Activated CD4-positive, alpha-beta T cell treated with anti-CD3 and anti-CD28 coated beads, Interleukin-2, amount 50 U/mL, for 4 hours (primary cell): ENCODE measurements at places on chromosomes 7 and 10.

DNA sequence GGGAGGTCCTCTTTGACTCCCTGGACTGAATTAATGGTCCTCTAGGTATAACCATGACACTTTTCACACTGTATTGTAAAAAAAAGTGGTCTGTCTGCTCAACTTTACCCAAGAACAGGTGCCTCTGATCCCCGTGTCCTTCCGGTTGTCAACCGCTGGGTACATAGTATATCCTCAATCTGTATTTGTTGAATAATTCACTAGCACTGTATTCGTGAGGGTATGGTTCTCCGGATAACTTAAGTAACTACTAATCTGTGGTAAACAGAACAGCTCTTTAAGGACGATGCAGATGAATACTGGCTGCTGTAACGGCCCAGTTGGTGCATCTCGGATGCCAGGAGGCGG is 472 bp upstream of the ADAM22 start:
- DNase-seq, result no peak

DNA sequence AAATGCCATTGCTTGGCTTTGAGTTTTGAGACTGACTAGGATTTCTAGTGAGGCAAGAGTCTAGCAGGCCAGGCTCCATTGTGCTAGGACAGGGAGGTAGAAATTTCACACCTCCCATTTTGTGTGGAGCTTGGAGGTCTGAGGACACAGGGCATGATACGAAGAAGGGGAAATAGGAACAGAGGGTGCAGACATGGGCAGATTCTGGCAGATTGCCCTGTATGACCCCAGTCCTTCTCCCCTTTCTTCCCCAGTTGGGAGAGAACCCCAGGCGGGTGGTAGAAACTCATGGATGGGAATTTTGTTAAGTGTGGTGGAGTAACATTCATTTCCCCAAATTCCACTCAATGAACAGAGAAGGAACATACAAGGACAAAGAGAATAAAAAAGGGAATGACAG is 54.4 kb downstream of the RAMP3 start:
- no peak for DNase-seq

DNA sequence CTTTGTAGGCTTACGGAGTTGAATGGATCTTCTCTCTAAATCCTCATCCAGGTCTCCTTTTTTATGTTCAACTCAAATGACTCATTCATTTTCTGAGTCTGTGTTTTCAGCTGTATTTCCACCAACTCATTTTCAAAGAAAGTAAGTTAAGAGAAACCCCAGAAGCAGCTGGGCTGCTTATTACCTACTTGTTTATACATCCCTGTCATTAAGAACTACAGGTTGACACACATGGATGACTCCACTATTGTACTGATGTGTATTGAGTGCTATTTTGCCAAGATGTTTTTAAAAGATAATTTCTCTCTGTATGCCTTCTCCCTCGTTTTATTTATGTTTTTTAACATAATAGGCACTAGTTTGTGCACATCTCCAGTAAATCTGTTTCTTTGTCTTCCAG is 41.9 kb downstream of the DGKI start:
- no peak for DNase-seq

DNA sequence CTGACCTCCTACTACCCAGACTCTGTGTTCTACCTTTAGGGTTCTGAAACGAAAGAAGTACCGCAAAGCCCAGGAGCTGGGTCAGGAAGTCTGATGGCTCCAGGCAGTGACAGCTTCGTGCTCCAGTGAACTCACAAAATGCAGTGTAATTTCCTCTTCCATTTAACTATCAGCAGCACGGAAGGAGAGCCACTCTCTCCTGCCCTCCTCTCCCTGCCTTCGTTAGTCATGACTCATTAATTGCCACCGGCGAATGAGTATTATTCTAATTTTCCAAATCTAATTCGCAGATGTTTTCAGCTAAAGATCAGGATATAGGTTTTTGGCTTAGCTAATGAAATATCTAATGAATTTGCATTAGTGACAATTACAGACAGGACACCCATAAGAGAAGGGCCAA is 1262.0 kb downstream of the TYW1 start:
- DNase-seq, result no peak

GRCh38 chr10:43255634-43256431 is 11.0 kb downstream of the RASGEF1A start:
- no peak for DNase-seq

GRCh38 chr7:32330602-32331001 is 159.6 kb downstream of the LSM5 start:
- no peak for DNase-seq

GRCh38 chr7:45253368-45253767 is 95.8 kb downstream of the RAMP3 start:
- no peak for DNase-seq

DNA sequence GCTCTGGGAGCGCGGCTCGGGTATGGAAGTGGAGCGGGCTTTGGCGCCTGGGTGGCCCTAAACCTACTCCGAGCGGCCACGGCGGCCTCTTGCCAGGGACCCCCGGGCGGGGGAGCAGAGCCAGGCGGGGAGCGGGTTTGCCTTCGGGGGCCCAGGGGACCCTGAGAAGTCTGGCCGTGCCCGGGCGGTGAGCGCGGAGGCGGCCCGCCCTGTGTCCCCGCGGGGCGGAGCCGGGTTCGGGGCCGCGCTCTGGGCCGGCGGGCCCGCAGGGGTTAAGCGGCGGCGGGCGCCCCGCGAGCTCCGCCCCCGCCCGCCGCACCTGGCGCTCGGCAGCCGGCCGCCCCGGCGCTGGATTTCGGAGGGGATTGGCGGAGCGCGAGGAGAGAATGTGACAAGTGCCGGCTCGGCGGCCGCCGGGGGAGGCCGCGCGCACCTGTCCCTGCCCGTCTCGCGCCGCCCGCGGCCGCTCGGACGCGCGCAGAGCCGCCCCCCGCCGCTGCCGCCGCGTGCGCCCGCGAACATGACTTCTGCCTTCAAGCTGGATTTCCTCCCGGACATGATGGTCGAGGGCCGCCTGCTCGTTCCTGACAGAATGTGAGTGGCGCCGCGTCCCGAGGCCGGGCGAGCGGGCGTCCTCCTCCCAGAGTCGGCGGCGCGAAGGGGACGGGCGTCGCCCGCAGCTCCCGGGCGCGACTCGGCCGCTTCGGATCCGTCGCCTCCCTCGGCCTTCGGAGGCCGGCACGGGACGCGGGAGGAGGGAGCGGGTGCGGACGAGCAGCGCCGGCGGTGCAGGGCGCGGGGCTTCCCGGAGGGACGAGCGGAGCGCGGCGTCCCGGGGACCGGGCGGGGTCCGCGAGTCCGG is at the start of gene CELF2:
TSS of gene CELF2 (plus strand) at position 303 of the 862 bp plus-strand sequence. CDS start at position 521, 218 bp downstream.
- peak; percentile 32 for DNase-seq

DNA sequence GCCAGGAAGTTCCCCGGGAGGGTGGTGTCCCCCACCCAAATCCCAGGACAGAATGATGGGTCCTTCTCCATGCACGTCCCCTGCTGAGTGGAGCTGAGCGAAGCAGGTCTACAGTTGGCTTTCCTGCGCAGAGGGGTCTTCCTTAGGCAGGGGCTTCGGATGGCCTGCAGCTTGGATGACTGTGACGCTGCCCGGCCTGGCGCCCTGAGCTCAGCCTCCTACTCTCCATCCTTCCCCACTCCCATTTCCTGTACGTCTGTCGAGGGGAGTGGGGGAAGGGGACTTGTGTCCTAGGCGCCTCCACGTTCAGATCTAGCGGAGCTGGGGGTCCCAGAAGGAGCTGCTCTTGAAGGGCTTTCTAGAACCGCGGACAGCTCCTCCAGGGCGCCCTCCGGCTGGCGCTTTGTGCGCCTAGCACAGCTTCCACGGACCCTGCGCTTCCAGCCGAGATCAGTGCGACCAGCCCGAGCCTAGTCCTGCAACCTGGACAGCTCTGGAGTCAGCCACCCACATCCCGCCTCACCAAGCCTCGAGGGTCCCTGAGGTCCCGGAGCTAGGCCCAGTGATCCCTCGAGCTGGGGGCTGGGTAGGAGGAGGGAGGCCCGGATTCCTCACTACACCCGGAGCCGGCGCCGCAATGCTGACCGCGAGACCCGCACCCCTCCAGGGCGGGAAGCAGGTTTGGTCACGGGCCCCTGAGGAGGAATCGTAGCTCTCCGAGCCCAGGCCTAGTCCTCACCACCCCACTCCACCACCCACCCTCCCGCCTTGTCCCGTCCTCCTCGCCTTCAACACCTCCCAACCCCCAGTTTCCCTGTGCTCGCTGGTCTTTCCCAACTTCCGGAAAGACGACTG is 1.9 kb downstream of the GRID1 start:
- DNase-seq, result no peak

GRCh38 chr10:76017026-76017732 is 585.8 kb downstream of the LRMDA start:
- DNase-seq, result no peak

GRCh38 chr10:75857269-75857846 is 425.9 kb downstream of the LRMDA start:
- no peak for DNase-seq

DNA sequence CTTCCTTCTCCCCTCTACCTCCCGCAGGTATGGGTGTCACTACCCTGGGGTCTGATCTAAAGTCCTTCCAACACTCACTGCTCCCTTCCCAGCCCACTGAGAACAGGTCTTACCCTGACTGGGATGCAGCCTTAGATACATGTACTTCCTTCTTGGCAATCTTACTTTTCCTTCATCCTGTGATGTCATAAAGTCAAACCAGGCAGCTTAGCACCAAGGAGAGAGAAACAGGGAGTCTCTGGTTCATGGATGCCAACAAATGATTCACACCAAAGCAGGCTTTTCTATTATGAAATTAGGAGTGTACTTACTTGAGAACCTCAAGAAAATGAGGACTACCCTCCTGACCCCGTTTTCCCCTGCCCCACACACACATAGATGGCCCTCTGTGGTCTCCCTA is 111.0 kb upstream of the KMT2E start:
- no peak for DNase-seq

GRCh38 chr7:43905956-43906330 is 453 bp downstream of the URGCP start:
- peak; percentile 5 for DNase-seq

GRCh38 chr7:99253369-99253768 is 19.3 kb upstream of the MYH16 start:
- DNase-seq, result no peak

GRCh38 chr10:74587109-74587854 is 239.1 kb upstream of the KAT6B start:
- no peak for DNase-seq

DNA sequence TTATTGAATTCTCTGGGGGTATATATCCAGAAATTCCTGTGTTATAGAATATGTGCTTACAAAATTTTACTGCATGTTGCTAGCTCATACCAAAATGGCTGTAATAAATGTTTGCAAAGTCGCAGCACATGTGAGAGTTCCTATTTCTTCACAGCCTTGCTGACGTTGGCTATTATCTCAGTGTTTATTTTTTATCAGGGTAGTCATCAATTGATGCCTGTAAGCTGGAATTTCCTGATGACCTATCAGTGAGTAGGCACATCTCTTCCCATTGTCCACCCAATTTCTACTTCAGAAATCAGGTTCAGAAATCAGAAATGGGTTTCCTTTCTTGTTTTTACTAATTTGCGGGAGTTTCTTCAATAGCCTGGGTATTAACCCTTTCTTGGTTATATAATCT is 268.1 kb upstream of the FZD8 start:
- no peak for DNase-seq

- DNase-seq, result no peak
Observed at GRCh38 chr10:107126512-107127065, 37.9 kb downstream of the SORCS1 start.

DNA sequence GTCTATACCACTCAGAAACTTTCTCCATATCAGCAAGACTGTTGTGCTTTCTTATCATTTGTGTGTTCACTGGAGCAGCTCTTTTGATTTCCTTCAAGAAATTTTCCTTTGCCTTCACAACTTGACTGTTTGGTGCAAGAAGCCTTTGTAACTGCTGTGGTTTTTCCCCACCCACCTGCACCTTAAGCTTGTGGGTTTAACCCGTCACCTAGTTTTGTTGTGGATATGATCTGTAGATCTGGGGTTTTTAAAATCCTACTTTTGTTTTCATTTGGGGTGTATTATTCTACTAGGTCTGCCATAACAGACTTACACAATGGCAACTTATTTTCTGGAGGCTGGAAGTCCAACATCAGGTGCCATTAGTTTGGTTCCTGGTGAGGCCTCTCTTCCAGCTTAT is 30.5 kb upstream of the CHST3 start:
- peak; percentile 55 for DNase-seq

- no peak for DNase-seq
Observed at GRCh38 chr7:117791877-117792780, 81.1 kb downstream of the CTTNBP2 start.

- DNase-seq, result no peak
Observed at GRCh38 chr7:112145206-112145605, 61.0 kb downstream of the DOCK4 start.

DNA sequence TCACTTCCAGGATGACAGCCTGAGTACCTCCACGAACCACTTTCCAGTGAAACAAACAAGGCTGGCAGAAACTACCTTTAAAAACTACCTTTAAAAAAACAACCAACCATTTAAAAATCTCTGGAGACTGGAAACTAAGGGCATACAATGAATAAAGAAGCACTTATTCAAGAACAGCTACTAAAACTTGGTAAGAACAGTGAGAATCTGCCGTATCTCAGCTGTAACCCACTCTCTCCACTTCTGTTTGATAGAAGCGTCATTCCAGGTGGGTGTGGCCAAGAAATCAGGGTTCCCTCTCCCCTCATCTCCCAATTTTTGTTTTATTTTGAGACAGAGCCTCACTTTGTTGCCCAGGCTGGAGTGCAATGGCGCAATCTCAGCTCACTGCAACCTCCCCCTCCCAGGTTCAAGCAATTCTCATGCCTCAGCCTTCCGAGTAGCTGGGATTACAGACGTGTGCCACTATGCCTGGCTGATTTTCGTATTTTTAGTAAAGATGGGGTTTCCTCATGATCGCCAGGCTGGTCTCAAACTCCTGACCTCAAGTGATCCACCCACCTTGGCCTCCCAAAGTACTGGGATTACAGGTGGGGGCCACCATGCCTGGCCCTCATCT is 158.8 kb upstream of the CHST15 start:
- DNase-seq, result no peak

GRCh38 chr7:99124751-99125504 is 19.0 kb downstream of the SMURF1 start:
- DNase-seq, result no peak

DNA sequence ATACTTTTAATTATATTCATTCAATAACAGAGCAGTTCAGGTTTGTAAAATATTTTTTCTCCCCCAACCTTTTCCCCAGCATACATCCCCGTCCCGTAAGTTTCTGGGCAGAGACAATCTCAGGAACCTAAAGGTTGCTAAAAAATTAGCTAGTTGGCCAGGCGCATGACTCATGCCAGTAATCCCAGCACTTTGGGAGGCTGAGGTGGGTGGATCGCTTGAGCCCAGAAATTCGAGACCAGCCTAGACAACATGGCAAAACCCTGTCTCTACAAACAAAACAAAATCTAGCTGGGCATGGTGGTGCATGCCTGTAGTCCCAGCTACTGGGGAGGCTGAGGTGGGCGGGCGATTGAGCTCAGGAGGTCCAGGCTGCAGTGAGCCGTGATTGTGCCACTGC is 40.2 kb downstream of the TCF7L2 start:
- DNase-seq, result no peak

DNA sequence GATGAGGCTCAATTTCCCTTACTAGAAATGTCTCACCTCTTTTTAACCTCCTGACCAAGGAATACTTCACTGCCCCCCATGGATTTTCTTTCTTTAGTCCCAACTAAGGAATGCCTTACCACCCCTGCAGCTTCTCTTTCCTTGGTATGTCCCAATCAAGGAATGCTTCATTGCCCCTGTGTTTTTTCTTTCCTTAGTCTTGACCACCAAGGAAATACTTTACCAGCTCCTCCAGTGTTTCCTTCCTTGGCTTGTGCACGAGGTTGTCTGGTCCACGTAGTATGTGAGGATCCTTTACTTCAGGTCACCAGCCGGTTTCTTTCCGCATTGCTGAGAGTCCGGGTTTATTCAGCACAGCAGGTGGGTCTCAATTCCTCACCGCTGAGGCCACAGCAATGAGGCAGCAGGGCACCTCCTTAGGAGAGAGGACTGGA is 59.3 kb downstream of the CYP2C9 start:
- no peak for DNase-seq

GRCh38 chr10:16966991-16967865 is 150.0 kb upstream of the RSU1 start:
- DNase-seq, result no peak
